ENCODE measurements at places on chromosomes 7 and 10. TPM values are rescaled to one million over a fixed set of nuclear protein-coding genes. Genes with fewer than 3 reads are reported as not detected.

Gene GNG11
- total RNA-seq: 302 TPM

GRCh38 chr7:90298145-90299038 lies 22.7 kb downstream of the FAM237B start:
- peak; percentile 42 for DNase-seq

- no peak for DNase-seq
These were observed 131.5 kb downstream of the SPAG6 start for GRCh38 chr10:22476601-22477321.

DNA sequence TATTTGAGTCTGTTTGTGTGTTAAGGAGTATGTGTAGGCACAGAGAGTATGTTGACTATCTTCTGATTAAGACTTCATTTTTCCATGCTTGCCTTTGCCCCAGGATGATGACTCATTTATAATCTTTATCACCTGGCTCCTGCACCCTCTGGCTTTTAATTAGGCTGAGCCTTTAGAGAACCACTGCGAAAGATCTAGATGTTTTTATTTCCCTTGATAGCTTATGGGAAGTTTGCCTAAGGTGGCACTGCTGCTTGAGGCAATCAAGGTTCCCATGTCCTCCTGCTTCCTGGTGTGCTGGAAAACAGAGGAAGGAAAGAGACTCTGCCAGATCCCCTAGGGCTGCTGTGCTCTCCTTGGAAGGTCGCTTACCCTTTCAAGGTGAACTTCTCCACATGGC lies 114.6 kb downstream of the ARL4A start:
- no peak for DNase-seq

- DNase-seq: no peak
These were observed 6.9 kb downstream of the CREM start for GRCh38 chr10:35133586-35133985.

Measured in glomerular endothelial cell (primary cell).